ENCODE measurements at places on chromosomes 5 and 9. TPM values are rescaled to one million over a fixed set of nuclear protein-coding genes. Genes with fewer than 3 reads are reported as not detected.

The SLC45A2 gene
- total RNA-seq: 0.10 TPM

The TMEM174 gene
- not detected for total RNA-seq

The CD72 gene
- not detected for total RNA-seq

The CAMLG gene
- 30.9 TPM for total RNA-seq

The SPAG8 gene
- total RNA-seq: not detected

The TMC1 gene
- 0.33 TPM for total RNA-seq

The MARCHF3 gene
- 75.8 TPM for total RNA-seq

The GARIN3 gene
- not detected for total RNA-seq

The PAEP gene
- total RNA-seq: not detected

The STK32A gene
- 0.98 TPM for total RNA-seq

The FABP6 gene
- not detected for total RNA-seq

The PCA3 gene
- total RNA-seq: 0.29 TPM

The NUTM2F gene
- total RNA-seq: not detected

The OTP gene
- total RNA-seq: not detected

The KIF4B gene
- 0.33 TPM for total RNA-seq

The ANAPC2 gene
- total RNA-seq: 30.1 TPM

The SLC6A19 gene
- total RNA-seq: not detected

All from vein endothelial cell (primary cell).